Fibroblast of gingiva (primary cell): ENCODE measurements at places on chromosomes 1 and 21.

DNA sequence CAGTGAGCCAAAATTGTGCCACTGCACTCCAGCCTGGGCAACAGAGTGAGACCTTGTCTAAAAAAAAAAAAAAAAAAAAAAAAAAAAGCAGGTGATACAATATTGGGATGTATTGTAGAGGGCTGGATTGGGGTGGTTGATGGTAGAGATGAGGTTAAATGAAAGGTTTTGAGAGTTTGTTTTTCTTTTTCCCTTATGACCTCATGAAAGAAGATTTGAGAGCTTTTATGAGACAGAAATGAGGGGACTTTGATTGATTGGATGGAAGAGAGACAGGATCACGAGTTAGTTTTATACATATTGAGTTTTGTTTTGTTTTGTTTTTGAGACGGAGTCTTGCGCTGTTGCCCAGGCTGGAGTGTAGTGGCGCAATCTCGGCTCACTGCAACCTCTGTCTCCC is 27.1 kb downstream of the OSBPL9 start:
- no peak for DNase-seq

DNA sequence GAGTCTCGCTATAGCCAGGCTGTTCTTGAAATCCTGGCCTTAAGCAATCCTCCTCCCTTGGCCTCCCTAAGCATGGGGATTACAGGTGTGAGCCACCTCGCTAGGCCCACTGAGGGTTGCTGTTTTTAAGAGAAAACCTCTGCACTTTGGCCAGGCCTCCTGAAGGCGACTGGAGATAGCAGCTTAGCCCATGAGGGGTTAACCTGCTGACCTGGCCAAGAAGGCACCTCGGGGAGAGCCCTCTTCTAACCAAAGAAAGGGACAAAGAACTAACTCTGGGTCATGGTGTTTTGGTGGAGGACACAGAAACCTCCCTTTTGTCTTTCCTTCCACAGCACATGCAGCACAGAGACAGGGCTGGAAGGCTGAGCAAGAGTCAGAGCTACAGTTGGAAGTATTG is 17.7 kb upstream of the KNCN start:
- no peak for DNase-seq

DNA sequence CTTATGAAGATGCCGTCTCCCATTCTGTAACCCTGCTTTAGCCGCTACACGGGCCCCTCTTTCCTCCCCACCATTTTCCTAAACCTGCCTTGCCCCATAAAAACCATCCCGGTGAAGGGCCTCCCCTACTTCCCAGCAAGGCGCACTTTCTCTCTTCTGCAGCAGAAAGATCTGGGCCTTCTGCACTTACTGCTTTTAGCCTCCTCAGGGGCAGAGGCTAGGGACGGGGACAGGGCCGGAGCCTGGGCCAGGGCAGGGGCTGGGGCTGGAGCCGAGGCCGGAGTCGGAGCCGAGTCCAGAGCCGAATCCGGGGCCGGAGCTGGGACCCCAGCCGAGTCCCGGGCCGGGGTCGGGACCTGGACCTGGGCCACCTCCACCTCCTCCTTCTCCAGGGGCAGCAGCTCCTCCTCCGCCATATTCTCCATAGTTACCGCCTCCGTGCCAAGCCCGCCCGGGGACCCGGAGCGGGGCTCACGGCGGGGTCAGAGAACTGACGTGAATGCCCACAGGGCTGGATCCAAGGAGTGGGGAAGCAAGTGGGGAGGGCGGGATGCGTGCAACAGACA is 382 bp downstream of the TRMT1L start:
- no peak for DNase-seq

- DNase-seq: no peak
Observed at GRCh38 chr1:246152986-246153431, 354.1 kb downstream of the SMYD3 start.

DNA sequence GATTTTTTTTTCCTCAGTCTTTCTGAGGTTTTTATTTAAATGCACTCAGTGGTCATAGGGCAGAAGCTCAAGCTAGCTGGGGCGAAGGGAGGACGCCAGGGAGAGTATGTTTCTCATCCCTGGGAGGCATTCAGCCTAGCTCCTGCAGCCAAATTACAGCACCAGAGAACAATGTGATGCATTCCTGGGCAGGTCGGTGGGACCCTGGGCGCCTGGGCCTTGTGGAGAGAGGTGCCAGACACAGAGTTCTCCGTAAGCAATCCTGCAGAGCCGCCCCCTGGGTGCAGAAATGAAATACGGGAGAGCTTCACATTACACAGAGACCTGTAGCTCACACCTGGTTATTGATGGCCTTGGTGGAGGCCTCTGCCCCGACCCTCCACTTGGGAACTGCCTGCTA is 15.5 kb downstream of the WNT2B start:
- no peak for DNase-seq

DNA sequence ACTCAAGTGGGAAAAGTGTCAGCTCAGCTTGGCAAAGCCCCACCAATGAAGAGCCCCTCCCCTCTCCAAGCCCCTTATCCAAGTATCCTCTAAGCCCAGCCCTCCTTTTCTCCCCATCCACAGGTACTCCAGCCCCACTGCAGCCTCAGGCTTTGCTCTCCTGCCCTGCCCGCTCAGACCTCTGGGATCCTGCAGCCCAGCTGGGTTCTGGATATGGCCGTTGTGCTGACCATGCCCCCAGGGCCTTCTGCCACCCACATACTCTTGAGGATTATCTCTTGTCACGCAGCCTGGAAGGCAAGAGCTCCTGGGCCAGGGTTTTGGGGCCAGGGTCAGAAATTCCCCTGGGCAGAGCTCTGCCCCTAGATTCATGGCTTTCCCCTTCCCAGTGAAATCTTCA is 4.7 kb downstream of the SHISA4 start:
- no peak for DNase-seq

GRCh38 chr1:20505488-20505887 is 2.5 kb downstream of the MUL1 start:
- no peak for DNase-seq

- no peak for DNase-seq
Observed at GRCh38 chr21:43189936-43190335, 21.1 kb downstream of the CRYAA start.

GRCh38 chr1:30382496-30382895 is 340.9 kb downstream of the MATN1 start:
- no peak for DNase-seq

DNA sequence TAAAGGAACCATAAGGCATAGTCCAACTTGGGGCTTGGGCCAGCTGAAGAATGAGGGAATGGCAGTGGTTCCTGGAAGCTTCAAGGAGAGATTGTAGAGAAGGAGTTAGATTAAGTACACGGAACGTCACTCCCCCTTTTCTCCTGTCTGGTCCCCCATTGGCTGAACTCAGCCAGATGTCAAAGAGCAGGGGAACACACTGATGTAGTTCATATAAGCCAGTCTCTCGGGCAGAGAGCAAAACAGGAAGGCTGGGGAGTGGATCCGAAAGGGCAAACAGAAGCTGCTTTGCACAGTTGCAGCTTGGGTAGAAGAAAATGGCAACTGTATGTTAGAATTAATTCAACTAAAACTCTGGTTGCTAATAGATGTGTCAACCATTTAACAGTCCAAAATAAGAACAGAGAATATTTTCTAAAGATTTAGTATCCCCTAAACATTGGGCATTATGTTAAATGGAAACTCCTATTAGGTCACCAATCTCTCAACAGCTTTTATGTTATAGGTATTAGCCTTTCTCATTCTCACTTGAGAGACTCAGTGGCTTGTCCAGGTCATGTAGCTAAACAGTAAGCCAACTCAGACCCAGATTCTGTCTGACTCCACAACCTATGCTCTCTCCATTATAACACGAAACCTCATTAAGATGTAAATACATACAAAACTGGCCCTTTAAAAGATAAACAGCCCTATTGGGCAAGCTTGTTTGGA is 600.7 kb upstream of the USP24 start:
- DNase-seq: no peak

DNA sequence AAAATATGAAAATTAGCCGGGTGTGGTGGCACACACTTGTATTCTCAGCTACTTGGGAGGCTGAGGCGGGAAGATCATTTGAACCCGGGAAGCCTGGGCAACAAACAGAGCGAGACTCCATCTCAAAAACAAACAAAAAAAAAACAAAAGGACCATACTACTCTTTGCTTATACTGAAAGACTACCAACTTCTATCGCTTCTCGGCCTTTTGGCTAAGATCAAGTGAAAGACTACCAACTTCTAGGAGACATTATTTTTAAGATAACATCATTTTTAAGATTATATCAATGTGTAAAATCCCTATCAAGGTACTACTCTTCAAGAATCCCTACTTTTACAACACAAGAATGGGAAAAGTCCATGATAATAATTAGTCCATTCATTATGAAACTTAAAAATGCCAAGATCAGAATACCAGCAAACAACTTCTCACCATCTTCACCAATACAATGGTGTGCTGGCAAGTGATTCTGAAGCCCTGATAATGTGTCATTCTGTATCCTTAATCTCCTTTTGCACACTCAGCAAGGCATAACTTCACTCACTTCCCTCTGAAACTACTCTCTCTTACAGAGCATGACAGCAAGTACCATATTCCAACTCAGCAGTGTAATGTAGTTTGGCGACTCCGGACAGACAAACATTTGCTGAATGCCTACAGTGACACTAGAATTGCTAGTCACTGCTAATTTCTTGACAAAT is 1.7 kb downstream of the PTP4A2 start:
- DNase-seq: no peak

GRCh38 chr1:100775483-100775882 is 55.9 kb downstream of the VCAM1 start:
- DNase-seq: no peak

DNA sequence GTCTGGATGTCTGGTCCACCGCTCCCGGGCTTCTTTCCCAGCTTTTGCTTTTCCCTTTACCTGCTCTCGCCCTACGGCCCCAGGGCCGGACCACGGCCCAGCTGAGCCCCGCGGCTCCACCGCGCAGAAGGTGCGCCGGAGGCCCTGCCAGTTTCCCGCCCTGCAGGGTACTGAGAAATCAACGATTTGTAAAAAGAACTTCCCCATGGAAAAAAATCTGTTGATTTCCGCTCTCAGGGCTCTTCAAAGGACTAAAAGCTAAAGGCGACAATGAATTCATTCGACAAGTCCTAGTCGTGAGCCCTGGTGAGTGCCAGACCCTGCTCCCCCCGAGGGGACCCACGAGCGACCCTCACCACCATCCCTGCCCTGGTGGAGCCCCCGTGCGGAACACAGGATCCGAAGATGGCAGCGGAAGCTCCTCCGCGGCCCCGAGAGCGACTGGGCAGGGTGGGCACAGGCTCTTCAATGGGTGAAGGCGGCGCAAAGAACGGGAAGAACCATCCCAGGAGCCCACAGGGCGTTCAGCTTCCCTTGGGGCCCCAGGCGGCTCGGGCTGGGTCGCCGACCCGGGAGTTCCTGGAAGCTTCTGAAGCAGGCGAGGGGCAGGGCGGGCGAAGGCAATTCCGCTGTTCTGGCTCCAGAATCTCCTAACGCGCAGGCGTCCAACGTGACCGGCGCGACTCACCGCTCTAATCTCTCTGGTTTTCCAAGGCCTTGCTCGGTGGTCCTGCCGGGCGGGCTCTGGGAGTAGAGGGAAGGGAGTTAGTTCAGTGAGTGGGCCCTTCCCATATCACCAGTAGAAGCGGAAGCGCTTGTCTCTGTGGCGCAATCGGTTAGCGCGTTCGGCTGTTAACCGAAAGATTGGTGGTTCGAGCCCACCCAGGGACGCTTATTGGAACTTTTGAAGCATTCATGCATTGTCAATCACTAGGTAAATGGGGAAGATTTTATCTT is 6.6 kb upstream of the RNU1-2 start:
- DNase-seq: peak; percentile 82

GRCh38 chr1:191886977-191887376 is 271.3 kb upstream of the RGS18 start:
- DNase-seq: no peak

- no peak for DNase-seq
Observed at GRCh38 chr1:170360601-170361000, 171.4 kb upstream of the GORAB start.

DNA sequence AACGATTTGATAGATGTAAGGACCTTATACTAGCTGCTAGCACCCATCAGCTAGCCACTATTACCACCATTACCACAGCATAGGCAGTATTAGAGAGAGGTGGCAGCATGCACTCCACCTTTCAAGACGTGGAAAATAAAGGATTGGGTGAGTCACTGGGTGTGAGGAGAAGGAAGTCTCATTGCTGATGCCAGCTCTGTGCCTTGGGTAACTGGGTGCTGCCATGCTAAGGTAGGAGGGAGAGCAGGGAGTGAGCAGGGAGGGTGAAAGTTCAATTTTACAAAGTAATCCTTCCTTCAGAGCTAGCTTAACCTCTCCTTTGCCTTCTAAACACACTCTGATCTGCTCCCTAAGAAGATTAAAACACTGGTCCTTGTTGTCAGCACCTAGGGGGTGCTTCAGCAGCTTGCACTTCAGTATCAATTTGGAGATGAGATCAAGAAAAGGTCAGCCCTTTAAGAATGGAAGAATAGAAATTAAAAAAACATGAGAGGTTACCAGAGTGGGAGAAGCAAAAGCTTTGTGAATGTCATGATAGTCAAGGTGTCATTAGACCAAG is 1.8 kb upstream of the LIN9 start:
- no peak for DNase-seq

DNA sequence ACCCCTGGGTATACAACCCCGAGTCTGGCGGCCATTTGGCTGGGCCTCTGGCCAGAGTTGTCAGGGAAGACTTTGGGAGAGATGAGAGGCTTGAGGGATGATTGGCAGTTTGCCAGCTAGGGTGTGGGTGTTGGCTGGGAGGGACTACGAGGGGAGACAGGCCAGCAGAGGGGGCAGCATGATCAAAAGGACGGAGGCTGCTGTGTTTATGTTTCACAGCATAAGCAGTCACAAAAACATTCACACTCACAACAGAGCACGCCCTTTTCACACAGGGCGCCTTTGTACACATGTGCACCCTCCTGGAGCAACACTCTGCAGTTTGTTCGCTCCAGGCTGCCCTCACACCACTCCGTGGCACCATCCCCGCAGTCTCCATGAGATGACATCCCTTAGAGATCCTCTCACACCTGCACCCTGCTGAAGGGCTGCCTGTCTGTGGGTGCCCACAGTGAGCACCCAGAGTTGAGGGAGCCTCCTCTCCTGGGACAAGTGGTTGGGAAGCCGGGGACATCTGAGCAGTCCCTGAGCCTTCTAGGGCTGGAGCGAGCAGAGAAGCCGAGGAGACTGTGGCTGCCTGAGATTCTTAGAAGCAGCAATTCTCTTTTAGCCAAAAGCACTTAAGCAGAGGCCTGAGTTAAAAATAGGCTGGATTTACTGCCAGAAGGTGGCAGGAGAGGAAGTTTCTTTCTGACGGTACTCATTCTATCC is 15.4 kb downstream of the EFNA3 start:
- DNase-seq: no peak

- no peak for DNase-seq
Observed at GRCh38 chr1:156067262-156067661, 6.3 kb downstream of the RAB25 start.

- DNase-seq: no peak
Observed at GRCh38 chr1:13517193-13517812, 3.5 kb upstream of the LRRC38 start.

GRCh38 chr1:84800090-84801073 is 92.6 kb downstream of the LPAR3 start:
- DNase-seq: no peak

- no peak for DNase-seq
Observed at GRCh38 chr1:21331752-21332478, 41.7 kb upstream of the ECE1 start.
